GF-D8 (cell line): ENCODE measurements at places on chromosomes 5 and 9.

DNA sequence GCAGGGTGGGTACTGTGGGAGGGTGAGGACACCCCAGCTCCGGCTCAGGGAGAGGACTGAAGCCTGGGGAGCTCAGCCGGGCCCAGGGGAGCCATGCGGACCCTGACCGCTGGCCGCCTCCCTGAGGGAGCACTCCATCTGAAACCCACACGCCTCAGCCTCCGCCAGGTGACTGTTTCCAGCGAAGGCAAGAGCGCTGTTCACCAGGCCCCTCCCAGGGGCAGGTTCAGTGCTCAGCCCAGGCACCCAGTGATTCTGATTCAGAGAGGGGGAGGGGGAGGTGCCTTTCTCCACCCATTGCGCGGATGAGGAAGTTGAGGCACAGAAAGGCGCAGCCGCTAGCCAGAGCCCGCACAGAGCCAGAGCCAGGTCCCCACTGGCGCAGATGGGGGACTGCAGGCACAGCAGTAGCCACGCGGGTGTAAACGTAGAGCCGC, 27.0 kb downstream of the ADGRD2 start:
- no peak for DNase-seq

DNA sequence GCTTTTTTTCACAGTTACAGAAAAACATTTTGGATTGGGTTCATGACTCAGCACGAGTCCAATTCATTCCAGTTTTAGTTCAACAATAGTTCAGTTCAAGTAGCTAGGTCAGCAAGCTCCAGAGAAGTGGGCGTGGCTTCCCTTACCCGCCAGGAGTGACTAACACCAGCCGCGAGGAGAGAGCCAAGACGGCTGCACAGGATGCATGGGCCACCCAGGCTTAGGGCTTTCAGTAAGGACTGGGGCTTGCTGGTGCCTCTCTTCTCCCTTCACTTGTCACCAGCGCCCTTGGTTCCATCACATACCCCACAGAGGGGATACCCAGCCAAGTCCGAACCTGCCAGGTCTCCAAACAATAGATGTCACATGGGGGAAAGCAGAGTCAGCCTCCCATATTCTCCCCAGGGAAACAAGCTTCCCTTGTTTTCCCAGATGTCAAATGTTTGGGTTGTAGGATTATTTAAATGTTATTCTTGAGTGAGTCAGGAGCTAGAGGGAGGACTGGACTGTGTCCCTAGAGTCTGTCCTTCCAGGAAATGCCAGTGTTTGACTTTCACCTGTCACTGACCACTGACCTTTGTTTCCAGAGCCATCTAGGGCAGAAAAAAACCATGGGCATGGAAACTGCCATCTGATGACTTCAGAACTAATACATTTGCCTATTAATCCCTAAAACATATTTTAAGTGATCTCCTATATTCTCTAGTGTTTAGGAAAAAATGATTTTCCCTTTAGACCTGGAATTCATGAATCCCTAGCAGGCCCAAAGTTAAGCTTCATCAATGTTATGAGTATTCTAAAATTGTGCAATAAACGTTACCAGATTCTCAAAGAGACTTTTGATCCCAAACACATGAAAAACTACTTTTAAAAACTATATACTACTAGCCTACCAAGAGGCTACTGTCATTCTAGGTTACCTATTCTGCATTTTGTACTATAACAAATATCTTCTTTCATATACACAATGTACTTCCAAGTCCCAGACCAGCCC, 51.9 kb downstream of the NIPAL4 start:
- no peak for DNase-seq

DNA sequence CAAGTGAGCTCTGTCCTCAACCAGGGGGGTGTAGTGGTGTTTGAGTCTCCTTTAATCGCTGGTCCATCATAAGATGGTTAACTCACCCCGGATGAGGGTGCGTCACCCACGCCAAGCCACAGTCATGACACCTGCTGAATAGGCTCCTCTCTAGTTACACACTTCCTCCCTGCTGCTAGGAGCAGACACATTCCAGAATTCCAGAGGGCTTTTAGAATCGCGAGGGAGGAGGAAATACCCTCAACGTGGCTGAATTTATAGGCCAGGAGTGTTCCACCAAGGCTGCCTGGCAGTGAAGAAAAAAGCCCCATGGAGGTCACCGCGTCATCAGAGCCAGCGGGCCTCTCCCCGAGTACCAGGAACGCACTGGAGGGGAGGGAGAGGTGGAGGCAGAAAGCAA, 5.1 kb downstream of the GLRX start:
- no peak for DNase-seq

GRCh38 chr5:134649163-134649835, 714 bp downstream of the SEC24A start:
- DNase-seq: no peak

- no peak for DNase-seq
Measured at GRCh38 chr9:250039-250438, 35.4 kb downstream of the DOCK8 start.

DNA sequence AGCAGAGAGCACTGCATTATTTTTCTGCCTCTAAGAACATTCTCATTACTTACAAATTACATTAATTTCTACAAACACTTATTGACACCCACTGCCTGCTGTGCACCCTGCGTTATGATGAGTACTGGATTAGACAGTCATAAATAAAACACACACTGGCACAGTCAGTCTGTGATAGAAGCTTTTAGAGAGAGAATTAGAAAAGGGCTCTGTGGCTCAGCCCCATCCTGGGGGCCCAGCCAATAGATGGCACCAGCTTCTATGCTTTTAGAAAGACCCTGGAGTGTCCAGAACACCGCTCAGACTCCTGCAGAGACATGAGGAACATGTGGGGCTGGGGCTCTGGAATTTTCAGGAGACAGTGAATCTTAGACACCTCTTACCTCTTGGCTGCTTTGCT, 61.0 kb upstream of the RAPGEF1 start:
- no peak for DNase-seq

GRCh38 chr5:27682600-27682999, 644.2 kb upstream of the CDH9 start:
- DNase-seq: no peak

DNA sequence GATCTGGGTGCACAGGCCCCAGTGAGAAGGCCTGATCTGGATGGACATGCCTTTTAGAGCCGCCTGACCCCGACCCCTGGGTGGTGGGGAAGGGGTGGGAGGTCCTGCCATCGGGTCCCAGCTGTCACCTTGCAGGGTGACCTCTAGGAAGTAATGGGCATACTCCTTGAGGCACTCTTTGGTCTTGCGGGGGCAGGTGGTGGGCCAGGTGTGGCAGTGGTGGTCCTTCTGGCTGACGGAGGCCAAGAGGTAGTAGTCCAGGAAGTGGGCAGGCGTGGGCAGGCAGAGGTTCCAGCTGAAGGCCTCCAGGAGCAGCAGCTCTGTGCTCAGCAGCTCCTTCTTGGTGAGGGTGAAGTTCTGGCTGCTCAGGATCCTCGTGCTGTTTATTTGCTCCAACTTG, 30.0 kb downstream of the FABP6 start:
- no peak for DNase-seq

- no peak for DNase-seq
Measured at GRCh38 chr5:116308391-116308790, 223.6 kb downstream of the COMMD10 start.

- no peak for DNase-seq
Measured at GRCh38 chr5:88889189-88890069, 6.4 kb upstream of the MEF2C start.

DNA sequence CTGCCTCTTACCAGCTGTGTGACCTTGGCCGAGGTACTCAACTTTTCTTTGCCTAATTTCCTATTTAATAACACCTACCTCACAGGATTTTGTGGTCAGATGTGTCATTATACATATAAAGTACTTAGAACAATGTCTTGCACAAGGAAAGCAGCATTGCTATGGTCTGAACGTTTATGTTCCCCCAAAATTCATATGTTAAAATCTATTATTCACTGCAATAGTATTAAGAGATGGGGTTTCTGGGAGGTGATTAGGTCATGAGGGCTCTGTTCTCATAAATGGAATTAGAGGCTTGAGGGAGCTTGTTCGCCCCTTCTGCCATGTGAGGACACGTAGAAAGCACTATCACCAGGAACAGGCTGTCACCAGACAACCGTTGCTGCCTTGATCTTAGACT, 10.9 kb upstream of the RNF145 start:
- DNase-seq: no peak
